MV-4-11 (cell line): ENCODE measurements at places on chromosomes 3 and 15.
A peak's percentile ranks its signal among the peaks of the same experiment; 100 is the strongest.

DNA sequence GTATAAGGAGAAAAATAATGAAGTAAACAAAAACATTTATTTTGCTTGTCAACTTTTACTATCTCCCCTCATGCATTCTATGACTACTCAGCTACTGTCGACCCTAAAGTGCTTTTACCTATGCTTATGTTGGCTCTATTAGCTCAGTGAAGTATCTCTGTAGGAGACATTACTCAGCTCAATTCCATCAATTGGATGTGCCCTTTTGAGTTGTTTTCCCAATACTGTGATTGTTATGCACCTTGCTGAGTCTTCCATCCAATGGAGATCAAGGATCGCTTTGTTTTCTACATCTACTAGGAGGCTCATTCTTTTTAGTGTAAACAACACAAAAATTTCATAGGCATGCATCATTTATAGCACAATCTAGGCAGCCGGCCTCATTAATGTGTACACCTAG is 403.8 kb upstream of the ARL6 start:
- no peak for DNase-seq

GRCh38 chr3:161314836-161315395 is 56.4 kb downstream of the SPTSSB start:
- no peak for DNase-seq

DNA sequence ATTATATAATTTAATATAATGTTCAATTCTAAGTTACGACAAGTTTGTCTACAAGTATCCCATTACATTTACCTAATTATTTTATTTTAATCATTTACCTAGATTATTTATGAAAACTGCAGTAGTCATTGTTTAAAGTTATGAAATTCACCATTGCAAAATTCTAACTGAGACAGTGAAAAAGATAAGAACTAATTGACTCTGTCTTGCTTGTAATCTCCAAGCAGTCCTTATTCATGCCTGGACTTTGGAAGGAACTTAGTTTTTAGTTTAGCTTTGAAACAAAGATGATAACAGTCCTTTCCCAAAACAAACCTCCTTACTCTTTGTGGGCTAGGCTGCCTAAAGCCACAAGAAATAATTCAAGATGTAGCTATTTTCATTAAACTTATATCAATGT is 165.0 kb downstream of the SUCNR1 start:
- DNase-seq: no peak

DNA sequence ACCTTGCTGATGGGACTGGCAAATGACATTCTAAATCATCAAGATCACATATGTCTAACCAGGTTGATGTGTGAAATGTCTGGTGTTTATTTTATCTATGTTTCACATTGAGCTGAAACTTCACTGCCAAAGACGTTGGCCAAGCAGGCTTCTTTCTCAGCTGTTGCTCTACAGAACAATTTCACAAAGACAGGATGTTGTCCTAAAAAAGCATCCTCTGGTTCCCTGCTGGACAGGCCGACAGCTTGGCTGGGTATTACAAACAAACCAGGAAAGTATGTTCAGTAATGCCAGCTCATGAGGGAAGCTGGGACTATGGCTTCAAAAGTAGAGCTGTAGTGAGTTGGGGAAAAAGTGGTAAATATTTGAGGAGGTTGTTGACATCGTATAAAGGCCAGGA is 179.4 kb downstream of the FAM43A start:
- no peak for DNase-seq

DNA sequence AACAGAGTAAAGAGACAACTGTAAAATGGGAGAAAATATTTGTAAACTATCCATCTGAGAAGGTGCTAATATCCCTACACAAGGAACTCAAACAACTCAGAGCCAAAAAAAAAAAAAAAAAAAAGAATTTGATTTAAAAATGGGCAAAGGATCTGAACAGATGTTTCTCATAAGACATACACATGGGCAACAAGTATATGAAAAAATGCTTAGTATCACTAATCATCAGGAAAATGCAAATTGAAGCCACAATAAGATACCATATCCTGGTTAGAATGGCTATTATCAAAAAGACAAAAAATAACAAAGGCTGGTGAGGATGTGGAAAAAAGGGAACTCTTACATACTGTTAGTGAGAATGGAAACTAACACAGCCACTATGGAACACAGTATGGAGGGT is 36.2 kb downstream of the TXNRD3 start:
- no peak for DNase-seq

DNA sequence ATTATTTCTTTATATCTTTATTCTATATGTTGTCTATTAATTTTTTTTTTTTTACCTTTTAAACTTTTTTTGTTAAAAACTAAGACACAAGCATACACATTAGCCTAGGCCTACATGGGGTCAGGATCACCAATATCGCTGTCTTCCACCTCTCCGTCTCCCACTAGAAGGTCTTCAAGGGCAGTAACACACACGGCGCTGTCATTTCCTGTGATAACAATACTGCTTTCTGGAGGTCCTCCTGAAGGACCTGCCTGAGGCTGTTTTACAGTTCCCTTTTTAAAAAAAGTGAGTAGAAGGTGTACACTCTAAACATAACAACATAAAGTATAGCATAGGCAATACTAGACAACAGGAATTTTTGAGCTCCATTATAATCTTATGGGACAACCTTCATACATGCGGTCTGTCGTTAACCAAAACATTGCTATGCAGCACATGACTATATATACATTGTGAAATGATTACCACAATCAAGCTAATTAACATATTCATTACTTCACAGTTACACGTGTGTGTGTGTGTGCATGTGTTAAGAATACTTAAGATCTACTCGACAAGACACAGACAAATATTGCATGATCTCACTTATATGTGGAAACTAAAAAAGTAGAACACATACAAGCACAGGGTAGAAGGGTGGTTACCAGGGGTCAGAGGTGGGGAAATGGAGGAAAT is 20.8 kb downstream of the RAB6B start:
- no peak for DNase-seq

DNA sequence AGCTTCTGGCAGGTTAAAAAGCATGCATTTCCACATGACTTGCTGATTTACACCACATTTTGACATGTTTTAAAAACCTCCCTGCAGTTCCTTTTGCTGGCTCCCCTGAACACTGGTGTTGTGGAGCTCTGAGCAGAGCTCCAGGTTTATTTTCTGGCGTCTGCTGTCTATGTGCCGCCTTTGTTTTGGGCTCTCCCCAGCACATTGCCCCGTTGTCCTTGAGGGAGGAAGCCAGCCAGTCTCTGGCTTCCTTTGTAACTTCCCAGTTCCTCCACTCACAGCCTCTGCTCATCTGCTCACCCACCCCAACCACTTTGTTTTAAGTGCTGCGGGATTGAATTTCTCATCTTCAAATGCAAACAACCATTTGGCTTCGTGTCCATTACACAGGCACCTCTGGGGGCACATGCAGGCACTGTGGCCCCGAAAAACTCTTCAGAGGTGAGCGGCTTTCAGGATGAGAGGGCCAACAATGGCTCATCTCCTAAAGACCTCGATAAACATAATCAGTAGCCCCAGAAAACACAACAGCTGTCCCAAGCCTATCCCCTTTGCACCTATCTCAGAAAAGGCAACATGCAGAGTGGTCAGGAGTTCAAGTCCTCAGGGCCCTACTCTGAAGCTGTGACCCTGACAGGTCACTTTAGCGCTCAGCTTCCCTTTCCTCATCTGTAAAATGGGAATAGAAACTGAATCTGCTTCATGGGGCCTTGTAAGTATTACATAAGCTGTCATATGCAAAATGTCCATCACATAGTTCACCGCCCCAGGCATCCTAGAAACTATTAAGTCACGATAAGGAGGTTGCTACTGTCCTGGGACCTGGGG is 1.3 kb upstream of the MEF2A start:
- peak; percentile 87 for DNase-seq
